Bronchial smooth muscle cell (primary cell): ENCODE measurements at places on chromosomes 6 and 20. TPM values are rescaled to one million over a fixed set of nuclear protein-coding genes. Genes with fewer than 3 reads are reported as not detected.

The CNKSR3 gene
- 3.0 and 3.6 TPM in 2 replicates for total RNA-seq

The BTNL2 gene
- not detected in 2 replicates for total RNA-seq

The CLVS2 gene
- under 0.01 TPM in 1 of 2 replicates, not detected in the other for total RNA-seq

The CAP2 gene
- 0.86 and 1.4 TPM in 2 replicates for total RNA-seq
